AG04450 (cell line): ENCODE measurements at places on chromosomes 11 and 22.

DNA sequence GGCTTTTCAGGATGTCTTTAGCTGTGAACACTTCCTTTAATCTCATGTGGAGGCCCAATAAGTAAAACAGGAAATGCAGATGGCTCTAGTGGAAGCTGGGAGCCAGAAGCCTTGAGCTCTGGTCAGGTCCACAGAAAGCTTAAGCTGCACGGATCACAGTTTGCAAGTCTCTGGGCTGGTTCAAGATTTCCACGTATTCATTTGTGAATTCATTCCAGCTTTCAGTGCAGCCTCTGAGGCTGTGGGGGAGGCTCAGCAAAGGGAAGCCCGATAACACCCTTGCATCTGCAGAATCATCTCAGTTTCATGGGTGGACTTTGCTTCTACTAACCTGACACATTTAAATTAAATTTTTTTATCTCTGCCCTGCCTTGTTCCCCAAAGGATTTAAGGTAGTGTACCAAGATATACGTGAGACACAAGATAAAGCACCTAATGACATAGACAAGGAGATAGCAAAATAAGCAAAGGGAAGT, 65.6 kb downstream of the ISX start:
- no peak for DNase-seq

- no peak for DNase-seq
Observed at GRCh38 chr22:32333141-32333768, 24.4 kb upstream of the RFPL3 start.

GRCh38 chr11:79206951-79207350, 233.9 kb downstream of the TENM4 start:
- no peak for DNase-seq

DNA sequence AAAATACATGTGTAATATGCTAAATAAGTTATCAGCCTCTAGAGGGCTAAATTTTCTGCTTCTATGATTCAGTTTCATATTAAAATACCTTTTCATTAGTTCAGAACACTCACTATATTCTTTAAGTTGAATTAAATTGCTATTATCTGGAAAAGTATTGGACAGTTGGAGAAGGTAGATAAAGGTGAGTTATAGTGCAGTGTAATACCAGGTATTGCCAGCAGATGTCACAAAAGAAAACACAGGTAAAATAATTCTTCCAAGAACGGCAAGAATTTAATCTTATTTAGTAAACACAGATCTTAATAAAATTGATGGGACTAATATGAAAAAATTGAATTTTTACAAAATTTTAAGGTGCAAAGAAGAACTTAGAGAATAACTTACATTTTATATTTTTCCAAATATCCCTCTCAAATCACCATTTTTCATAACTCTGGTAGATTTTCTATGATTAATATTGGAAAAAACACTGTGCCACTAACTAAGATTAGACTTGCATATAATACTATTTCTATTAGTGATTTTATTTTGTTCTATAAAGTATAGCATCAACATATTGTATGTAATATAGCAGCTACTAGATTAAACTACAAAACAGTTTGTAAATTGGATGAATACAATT, 1.7 kb upstream of the LRRC4C start:
- DNase-seq, result no peak

DNA sequence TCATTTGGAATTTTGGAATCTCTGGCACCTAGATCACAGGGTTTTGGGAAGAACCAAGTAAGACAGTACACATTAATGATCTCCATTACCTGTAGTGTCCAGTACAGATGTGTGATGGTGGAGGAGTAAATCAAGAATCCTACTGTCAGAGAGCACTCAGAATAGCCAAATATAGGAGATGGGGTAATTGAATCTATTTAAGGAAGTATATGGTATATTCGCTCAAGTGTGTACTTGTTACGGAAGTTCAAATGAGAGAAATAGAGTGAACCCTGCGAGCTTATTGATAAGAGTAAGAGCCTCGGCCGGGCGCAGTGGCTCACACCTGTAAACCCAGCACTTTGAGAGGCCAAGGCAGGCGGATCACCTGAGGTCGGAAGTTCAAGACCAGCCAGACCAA, 2.2 kb downstream of the SPCS2 start:
- no peak for DNase-seq
